ENCODE measurements at places on chromosomes 12 and 14. TPM values are rescaled to one million over a fixed set of nuclear protein-coding genes. Genes with fewer than 3 reads are reported as not detected.

GRCh38 chr12:119204131-119204530, 25.4 kb downstream of the HSPB8 start:
- DNase-seq, result peak; percentile 22

DNA sequence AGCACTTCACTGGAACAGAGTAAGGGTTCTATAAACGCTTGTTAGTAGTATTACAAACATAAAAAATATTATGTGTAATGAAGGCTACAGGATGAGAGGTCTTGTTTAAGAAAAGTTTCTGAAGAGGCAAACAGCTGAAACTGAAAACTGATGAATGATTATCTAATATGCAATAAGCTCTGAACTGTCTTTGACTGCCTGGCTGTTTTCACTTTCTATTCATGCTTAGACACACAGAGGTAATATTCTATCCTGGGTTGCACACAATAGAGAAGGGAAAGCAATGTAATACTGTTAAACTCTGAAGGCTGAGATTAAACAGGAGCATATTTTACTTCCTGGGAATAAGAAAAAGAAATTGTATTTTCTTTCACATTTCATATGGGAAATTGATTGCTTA, 251.3 kb downstream of the ALX1 start:
- no peak for DNase-seq

GRCh38 chr14:34472706-34473279, 10.8 kb upstream of the SPTSSA start:
- no peak for DNase-seq

- DNase-seq, result no peak
These were observed 56.3 kb upstream of the SLC6A13 start for GRCh38 chr12:318759-319515.

DNA sequence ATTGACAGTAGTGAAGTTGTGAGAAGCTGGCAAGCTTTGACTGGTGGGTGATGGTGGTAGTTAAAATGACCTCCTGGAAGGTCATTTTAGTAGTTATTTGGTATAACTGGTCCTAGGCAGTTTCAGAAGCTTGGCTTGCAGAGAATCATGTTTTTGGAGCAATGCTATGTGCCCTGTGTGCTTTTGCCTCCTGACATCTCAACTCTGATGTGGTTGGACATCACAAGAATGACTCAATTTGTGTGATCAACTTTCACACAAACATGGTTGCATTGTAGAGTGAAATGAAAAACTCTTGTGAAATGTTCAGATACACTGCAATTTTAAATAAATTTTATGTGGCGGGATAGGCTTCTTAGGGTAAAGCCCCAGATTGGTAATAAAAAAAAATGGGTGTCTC, 8.3 kb upstream of the ABCD2 start:
- no peak for DNase-seq

DNA sequence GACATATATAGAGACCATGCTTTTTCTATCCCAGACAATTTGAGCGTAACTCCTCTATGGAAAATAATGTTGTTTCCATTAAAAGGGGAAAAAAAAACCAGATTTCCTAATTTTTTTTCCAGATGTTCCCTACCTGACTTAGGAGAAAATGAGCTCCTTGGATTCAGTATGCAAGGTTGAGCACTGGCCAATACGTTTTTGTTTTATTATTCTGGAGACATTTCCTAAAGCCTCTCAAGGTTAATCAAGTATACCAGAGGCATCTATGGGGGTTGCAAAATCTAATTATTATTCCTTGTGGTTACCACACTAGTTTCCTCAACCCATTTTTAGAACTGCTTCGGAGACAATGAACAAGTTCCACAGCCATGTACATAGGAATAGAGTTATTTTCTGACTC, 291.3 kb downstream of the SLC16A7 start:
- no peak for DNase-seq

The NID2 gene
- 7.1 TPM for polyA plus RNA-seq

The TNFAIP2 gene
- 42.9 TPM for polyA plus RNA-seq

The GLIPR1L1 gene
- not detected for polyA plus RNA-seq

Data from kidney (tissue), 22 donors.